Karpas-422 (cell line): ENCODE measurements at places on chromosomes 16 and 17.
A peak's percentile ranks its signal among the peaks of the same experiment; 100 is the strongest.

DNA sequence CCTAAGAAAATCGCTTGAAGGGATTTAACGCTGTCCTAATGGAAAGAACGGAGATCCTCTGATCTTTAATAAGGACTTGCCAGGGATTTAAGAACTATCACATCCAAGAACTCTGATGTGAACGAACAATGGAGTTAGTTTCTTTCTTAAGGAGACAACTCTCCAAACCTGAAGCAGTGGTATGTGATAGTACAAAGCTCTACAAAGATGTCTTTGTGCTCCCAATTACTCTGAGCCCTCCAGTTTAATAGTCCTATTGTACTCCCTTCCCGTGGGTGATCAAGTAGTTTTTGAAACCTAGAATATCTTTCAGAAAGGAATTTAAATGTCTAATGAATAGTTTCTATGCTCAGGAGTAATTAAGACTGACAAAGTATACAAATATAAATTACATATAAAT lies 123.8 kb downstream of the FTO start:
- no peak for DNase-seq

DNA sequence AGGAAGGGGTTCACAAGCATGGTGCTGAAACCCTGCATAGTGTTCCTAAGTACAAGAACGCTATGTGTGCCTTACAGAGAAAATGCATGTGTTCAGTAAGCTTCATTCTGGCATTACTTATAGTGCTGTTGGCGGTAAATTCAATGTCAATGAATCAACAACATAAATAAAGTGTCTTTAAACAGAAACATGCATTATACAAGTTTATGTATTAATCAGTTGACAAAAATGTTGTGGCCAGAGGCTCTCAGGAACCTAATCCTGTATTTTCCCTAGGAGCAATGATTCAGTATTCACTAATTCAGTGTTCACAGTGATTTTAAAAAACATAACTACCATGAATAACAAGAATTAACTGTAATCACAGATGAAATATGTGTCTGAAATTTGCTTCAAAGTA lies 47.1 kb upstream of the MYOCD start:
- DNase-seq = no peak

GRCh38 chr16:6573577-6573976 lies 759.1 kb upstream of the RBFOX1 start:
- DNase-seq = no peak

DNA sequence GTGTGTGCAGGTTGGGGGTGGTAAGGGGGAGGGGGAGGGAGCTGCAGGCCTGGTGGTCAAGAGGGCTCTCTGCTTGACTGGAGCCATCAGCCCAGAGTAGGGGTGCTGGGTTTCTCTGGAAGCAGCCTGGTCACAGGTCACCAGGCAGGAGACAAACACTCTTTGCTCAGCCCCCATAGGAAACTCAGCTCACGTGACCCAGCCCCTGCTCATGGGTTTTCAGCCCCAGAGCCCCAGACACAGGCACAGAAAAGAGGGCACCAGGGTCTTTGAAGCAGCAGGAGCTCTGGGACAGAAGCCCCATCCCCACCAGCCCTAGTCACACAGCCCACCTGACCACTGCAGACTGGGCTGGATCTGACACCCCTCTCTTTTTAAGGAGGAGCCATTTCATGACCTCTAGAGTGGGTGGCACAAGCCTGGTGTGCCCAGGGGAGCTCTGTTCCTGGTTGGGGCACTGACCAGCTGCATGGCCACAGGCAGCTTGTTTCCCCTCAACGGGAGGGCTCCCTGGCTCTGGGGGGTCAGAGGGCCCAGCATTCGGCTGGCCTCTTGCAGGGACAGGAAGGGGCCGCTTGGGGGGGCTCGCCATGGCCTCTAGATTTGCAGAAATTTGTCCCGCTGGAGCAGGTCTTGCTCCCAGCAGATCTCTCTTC lies 13.8 kb upstream of the CD79B start:
- peak; percentile 56 for DNase-seq

DNA sequence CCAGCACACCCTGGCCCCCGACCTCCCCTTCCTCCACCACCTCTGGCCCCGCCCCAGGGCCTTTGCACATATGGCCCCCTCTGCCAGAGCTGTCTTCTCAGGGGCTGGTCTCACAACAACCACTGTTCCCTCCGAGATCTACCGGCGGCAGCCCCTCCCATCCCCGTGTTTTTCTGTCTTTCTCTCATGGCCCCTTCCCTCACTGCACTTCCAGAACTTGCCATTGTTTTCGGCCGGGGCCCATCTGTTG lies 30.2 kb downstream of the ZFPM1 start:
- no peak for DNase-seq

DNA sequence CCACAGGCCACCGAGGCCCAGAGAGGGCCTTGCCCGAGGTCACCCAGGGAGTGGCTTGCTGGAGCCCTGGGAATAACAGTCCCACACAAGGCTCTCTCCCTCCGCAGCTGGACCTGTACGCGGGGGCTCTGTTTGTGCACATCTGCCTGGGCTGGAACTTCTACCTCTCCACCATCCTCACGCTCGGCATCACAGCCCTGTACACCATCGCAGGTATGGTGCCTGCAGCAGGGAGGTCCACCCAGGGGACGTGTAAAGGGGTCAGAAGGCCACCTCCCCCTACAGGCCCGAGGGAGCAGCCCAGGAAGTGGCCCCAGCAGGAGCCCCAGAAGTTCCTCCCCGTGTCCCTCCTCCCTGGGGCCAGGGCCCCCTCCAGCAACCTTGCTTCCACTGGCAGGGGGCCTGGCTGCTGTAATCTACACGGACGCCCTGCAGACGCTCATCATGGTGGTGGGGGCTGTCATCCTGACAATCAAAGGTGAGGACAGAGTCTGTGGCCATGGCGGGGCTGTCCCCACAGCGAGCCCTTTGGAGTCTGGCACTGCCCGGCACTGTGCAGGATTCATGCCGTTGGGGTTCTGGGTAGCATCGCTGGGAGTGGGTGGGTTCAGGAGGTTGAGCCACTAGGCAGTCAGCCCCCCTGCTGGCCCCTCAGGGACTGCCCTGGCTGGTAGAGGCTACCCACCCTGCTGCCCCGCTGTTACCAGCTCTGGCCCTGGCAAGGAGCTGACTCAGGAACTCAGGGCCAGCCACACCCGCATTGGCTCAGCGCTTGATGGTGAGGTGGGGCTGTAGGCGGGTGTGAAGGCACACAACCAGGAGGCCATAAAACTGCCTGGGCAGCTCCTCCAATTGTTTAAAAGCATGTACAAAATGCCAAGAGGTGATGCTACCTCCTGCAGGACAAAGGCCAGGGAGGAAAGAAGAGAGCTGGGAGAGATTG lies 17.3 kb downstream of the SLC5A10 start:
- DNase-seq = no peak

DNA sequence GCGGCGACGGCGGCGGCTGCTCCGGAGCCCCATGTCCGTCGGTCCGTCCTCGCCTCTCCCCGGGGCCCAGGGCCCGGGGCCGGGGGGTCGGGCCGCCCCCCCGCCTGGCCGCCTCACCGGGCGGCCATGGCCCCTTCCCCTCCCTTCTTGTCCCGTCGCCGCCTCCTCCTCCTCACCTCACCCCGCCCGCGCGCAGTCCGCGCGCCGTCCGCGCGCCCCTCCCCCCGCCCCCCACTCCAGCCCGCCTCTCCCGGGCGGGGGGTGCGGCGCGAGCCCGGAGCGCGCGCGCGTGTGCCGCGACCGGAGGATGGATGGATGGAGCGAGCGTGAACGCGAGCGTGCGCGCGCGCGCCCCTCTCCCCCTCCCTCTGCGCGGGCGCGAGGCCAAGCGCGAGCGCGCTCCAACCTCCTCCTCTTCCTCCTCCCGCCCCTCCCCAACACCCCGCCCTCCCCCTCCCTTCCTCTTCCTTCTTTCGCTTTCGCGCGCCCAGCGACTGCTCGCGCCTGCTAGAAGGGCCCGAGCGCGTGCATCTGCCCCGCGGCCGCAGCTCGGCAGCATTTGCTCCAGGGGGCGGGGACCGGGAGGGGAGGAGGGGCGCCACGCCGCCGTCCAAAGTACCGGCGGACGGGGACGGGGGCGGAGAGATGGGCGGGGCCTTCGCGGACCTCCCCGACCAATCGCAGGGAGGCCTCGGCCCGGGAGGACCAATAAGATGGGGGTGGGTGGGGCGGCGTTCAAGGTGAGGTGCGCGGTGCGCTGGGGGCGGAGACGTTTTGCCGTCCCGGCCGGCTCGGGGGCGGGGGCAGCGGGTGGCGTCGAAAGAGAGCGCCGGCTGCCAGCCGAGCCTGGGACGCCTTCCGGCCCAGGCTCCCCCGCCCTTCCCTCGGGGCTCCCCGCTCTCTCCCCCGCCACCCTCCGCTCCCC lies at the start of gene ATXN7L3:
ATXN7L3 (minus strand) TSS at position 332 of the 925 bp plus-strand sequence. CDS start 1,814 bp downstream, outside the sequence.
- DNase-seq = peak; percentile 99

- no peak for DNase-seq
Observed at GRCh38 chr17:55728361-55728760, 5.7 kb upstream of the TMEM100 start.

DNA sequence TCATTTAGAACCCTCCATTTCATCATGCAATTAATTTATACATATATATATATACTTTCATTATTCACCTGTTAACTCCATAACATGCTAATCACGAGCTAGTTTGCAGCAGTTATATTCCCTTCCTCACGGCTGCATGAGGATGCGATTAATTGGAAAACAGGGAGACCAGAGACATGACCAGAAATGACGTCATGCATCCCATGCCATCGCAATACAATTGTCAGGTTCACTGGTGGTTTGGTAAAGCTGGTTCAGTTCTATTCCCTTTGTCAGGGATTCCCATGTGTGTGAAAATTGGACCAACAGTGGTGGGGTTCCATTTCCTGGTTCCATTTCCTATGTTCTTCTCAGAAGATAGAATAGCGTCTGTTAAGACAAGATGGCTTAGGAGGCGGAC lies 440.4 kb upstream of the ERCC4 start:
- no peak for DNase-seq

GRCh38 chr17:79777894-79778503 lies at the start of gene CBX2:
TSS of gene CBX2 (plus strand) at chr17:79778148. CDS start at chr17:79778236, 88 bp downstream.
- DNase-seq = peak; percentile 93

- no peak for DNase-seq
Observed at GRCh38 chr16:57541754-57542435, 548 bp upstream of the ADGRG5 start.

- no peak for DNase-seq
Observed at GRCh38 chr17:78279360-78279990, 48.0 kb downstream of the TMEM235 start.

DNA sequence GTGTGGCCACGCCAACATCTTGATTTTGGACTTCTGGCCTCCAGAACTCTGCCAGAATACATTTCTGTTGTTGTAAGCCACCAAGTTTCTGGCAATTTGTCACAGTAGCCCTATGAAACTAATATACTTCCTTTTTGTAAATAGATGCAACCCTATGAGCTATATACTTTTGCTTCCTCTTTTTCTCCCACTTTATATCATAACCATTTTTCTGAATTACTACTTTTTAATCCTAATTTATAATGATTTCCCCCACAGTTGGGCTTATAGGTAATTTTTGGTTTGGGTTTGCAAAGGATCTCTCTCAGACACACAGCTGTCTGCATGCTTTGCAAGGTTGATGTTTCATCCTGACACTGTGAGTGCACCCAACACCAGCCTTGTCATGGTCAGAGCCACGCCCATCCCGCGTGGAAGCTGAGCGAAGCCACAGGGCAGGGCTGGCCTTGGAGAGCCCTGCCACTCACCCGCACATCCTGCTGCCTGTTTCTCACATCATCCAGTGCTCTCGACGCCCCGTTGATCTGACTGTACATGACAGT lies 5.8 kb downstream of the TRIM25 start:
- peak; percentile 87 for DNase-seq

- peak; percentile 99 for DNase-seq
Observed at GRCh38 chr17:10059684-10060211, 138.7 kb downstream of the GAS7 start.

- no peak for DNase-seq
Observed at GRCh38 chr17:43962479-43962878, 8.7 kb upstream of the PYY start.

DNA sequence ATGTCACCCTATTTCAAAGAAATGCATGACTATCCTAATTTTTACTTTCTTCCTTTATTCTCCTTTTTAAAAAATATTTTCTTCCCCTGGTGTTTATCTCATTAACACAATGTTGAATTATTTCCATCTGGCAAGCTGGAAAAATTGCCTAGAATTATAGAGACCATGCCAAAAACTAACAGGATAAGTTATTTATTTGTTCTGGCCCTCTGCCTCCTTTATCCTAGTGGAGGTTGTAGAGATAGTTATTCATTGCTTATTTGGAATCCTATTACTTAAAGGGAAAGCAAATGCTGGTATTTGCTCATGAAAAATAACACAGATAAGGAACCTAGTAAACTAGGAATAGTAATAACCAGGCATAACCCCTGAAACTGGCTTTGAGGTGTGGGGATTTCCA lies 684.9 kb upstream of the KIF2B start:
- DNase-seq = no peak
